GM19239 (cell line): ENCODE measurements at places on chromosomes 5 and 9.

- DNase-seq = no peak
Measured at GRCh38 chr5:35822511-35822910, 34.2 kb upstream of the IL7R start.

DNA sequence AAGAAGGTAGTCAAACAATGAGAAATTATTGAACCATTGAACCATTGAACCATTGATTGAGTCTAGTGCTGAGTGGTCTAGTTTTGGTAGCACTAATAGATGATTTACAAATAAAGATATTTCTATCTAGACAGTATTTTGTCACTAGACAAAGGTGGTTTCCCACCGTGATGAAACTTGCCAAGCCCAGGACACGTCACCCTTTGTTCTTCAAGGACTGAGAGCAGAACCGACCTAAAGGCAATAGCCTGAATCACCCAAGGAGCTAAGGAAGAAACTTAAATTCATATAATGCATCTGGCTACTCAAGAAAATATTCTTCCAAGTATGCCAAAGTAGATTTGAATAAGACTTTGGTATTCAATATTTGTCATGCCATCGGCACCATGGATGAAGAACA, 103.3 kb downstream of the ESM1 start:
- DNase-seq = no peak

DNA sequence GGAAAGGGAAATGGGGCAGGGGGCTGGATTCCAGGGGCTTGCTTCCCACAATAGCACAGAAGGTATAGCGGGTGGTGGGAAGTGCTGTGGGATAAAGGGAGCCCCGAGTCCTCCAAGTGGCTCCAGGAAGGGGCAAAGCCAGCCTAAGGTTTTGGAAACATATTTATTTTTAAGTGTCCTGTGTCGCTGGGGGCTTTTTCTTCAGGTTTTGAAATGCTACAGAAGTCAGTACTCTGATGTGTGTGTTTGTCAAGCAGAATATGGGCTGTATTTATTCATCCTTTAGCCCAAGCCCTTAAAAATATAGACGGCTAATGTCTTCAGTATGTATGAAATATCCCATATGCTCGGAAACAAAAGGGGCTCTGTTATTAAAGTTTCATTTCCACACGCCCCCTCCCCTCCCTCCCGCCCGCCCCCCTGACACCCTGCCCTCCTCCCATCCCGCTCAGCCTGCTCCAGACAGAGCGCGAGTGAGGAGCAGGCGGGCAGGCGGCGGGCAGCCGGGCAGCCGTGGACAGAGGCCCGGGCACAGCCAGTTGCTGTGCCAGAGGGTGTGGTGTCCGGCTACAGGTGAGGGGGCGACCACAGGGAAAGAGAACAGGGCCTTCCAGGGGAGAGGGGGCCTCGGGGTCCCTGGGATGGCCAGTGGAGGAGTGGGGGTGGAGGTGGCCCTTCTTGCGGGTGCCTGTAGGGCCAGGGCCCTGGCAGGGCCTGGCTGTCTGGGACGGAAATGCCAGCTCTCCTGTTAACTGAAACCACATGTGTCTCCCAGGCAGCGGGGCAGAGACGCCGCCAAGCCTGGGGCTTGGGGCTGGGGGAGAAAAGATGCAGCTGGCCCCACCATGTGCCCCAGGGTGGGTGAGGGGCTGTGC, 39.6 kb upstream of the SYNPO start:
- no peak for DNase-seq

DNA sequence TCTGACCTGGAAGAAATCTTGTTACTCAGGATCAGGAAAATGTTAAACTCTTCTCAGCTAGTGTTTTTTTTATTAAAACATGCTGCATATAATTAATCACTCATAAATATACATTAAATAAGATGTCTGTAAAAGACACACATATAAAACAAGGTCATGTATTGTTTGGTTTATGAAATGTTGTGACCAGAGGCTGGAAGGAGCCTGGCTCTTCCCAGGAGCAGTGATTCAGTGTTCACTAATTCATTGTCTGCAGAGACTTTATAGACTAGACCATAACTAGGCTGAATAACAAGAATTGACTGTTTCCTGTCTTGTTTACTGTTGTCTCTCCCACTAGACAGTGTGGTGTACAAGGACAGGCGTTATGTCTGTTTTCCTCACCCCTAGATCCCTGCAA, 49.1 kb upstream of the ANKRD55 start:
- DNase-seq = no peak

DNA sequence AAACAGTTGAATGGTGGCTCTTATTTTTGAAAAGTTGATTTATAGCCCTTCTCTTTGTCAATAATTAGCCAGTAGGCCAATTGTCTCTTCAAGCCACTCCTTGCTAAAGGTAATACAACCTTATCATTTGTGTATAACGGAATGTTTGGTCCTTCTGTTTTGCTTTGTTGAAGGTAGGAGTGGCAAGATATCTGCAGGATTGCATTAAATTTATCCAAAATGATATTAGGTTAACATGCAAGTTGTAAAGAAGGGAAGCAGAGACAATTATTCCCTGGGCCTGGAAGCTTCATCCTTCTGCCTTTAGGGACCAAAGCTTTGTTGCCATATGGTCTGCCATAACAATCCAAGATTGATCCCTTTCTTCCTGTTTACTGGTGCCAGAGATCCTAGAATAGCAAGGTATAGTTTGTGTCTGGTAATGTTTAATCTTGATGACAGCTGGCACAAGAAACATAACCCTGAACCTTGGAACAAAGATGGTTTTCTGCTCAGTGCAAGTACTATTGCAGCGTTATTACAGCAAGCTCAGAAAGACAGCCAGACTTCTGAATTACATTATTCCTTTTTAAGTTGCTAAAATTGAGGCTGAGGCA, 15.5 kb upstream of the FSD1L start:
- DNase-seq = no peak

DNA sequence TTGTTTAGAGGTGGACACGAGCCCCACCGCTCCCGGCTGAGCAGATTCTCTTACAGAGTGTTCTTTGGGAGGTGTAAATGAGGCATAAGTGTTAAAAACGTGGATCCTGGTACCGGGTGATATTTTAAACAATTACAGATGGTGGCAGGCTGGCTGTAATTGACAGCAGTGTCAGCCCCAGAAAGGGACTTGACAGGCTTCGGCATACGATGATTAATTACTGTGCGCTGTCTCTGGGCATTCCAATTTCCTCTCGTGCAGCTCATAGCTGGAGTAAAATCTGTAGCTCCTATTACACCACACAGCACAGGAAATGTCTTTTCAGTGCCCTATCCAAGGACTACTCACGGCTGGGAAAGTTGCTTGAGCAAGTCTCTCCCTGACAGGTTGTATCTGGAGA, 305.4 kb upstream of the IRX2 start:
- DNase-seq = no peak
